ENCODE measurements at places on chromosomes 3 and 15.

DNA sequence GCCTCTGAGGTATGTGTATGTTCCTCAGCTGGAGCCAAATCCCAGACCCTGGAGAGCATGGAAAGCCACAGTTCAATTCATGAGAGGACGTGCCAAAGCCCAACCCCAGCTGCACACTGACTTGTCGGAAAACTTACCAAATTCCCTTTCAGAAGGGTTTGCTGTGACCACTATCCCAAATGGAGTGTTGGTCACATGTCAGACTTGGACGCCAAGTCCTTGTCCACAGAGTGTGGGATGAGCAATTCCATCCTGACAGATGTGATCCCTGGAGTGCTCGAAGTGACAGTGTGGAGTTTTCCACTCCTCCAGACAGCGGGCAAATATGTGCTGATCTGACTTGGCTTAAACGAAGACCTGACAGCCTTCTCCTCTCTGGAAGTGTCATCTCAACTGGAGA lies 71.2 kb downstream of the RORA start:
- DNase-seq: no peak

GRCh38 chr15:52672661-52673060 lies 6.5 kb downstream of the ATOSA start:
- no peak for DNase-seq

DNA sequence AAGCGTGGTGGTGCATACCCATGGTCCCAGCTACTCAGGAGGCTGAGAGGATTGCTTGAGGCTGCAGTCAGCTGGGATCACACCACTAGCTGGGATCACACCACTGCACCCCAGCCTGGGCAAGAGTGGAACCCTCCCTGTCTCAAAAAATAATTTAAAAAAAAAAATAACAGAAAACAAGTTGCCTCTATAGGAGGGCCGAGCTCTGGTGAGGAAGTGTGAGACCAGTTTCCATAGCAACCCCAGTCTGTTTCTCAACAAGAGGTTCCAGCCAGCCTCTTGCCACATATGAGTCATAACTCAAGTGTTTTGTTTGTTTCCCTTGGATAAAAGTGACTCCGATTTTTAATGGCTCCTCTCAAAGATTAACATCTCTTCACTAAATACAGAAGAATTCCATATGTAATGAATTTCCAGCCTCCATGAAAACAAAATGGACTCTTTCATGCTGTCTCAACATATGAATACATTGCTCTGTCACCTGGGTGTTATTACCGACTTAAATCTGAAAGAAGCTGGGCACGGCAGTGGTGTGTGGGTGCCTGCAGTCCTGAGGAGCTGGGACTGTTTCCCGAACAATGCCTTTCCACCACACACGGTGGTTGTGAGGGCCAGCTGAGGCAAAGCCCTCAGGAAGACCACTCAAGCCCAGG lies 19.7 kb downstream of the TMEM43 start:
- peak; percentile 98 for DNase-seq

DNA sequence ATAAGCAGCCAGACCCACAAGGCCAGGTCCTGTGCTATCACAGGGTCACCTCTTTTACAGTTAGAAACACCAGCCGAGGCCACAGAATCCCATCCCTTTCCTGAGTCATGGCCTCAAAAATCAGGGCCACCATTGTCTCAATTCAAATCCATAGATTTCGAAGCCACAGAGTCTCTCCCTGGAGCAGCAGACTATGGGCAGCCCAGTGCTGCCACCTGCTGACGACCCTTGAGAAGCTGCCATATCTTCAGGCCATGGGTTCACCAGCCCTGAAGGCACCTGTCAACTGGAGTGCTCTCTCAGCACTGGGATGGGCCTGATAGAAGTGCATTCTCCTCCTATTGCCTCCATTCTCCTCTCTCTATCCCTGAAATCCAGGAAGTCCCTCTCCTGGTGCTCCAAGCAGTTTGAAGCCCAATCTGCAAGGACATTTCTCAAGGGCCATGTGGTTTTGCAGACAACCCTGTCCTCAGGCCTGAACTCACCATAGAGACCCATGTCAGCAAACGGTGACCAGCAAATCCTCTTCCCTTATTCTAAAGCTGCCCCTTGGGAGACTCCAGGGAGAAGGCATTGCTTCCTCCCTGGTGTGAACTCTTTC lies 39.6 kb downstream of the TGM4 start:
- DNase-seq: peak; percentile 43

DNA sequence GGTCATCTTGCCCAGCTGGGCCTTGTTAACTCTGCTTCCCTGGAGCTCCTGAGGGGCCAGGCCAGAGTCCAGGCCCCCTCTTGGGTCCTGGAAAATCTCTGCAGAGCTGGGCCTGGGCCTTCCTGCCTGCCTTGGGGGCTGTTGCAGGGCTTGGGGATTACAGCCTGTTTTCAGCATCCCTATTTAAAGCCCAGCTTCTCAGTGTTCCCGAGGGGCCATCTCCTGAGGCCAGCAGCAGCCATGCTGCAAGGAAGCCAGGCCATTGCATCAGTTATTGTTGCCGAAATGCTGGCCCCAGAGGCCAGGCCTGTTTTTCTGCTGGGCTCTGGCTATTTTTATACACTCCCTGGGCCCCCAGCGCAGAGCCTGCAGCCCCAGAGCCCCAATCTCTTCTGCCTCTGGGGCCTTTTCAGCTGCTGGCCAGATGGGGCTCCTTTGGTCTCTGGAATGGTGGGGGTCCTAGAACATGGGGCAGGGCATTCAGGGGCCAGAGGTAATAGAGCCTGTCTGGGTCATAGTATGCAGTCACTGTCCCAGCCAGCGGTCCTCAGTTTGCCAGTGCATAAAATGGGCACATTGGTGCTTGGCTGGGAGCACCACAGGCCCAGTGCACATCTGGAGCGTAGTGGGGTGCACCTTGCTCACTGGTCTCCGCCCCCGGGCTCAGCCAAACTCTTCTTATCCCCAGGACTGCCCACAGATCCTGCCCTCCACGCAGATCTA lies 28.5 kb downstream of the PLXNA1 start:
- DNase-seq: no peak

DNA sequence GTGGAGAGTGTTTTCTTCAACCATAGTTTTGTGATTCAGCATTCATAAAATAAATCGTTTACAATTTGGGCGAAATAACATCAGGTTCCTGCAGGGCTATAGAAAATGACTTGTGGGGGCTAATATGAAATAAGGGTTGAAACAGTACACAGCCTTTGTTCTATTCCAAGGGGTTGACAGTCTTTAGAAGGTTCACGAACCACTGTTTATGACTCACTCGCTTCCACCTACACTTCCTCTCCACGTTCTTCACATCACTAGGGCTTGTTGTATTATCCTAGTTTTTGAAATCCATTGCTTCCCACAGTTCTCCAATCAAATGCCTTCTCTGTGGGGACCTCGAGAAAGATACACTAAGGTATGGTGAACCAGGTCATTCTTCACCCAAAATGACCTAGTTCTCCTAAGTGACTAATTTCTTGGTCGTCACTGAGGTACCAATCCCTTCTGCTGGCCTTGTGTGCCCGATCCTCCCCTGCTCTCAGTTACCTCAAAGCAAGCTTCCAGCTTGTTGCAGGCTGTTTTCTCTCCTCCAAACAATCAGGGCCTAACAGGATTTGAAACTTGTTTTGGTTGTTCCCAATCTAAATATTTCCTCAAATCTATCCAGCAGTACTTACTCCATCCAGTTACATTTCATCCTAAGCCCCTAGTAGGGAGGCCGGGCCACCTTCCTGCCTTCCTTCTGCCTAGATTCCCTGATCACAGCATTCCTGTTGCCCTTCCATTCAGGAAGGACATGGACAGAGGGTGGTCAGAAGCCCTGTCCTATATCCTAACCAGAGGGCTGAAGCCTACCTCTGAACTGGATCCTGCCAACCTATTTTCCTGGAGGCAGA lies 23.1 kb upstream of the TBL1XR1 start:
- no peak for DNase-seq

- no peak for DNase-seq
These were observed 4.0 kb downstream of the OR5H14 start for GRCh38 chr3:98151241-98151640.

DNA sequence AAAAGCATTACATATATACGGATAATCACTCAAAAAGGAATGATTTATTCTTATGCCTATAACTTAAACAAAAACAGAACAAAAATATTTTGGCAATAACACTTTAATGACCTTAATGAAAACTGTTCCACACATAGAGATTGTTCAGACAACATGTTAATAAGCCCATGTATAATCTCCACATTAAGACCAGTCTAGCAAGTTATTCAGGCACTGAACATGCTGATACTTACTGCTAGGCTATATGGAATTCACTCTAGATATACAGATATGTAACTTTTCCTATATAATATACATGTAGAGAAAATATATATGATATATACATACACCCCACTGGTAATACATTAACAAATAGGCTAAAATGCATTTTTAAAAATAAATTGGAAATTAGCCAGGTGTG lies 43.8 kb upstream of the USP50 start:
- DNase-seq: no peak

DNA sequence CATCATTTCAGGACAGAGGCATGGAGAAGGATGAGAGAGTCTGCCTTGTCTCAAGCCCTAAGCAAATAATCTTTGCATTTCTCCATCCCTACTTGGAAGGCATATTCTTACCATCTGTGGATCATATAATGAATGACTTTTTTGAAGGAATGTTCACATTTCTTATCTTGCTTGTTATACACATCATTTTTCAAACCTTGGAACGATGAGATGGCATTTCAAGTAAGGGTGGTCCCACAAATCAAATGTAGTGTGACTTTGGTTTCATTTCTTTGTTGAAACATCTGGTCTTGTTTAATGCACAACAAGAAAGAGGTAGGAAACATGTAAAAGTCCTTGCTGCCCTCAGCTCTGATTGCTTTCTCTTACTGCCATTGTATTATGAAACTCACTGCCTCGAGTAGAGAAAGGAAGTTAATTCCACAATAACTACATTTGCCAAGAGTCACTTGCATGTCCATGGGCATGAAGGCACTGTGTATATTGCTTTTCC lies 32.1 kb downstream of the RBMS3 start:
- DNase-seq: no peak

GRCh38 chr3:59920822-59921221 lies 871.0 kb upstream of the CFAP20DC start:
- DNase-seq: no peak

DNA sequence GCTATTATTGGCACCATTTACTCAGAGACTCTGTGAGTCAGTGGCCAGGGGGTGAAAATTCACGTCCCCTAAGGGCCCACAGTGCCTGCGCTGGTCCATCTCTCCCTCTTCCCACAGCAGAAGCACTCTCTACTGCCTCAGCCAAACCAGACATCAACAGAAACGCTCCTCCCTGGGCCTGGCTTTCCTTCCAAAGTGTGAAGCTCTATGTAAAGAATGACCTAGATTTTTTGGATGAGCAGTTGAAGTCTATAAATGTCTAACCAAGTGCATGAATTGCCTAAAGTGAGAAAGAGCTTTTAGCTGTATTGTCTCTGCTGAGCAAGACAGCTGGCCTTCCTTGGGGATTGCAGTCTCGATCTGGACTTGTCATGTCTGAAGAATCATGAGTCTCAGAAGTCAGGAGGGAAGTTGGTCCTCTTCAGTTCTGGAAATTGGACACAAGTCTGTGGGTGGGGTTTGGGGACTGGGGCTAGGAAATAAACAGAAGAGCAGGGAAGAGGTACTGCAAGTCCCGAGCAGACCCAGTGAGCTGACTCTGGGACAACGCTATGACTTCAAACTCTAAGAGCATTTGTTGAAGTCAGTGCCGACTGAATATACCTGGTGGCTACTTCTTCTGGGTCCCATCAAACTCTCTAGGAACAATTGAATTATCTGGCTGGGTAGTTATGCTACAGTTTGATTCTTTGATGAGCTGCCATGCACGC lies 29.0 kb downstream of the RASGRP1 start:
- DNase-seq: no peak

DNA sequence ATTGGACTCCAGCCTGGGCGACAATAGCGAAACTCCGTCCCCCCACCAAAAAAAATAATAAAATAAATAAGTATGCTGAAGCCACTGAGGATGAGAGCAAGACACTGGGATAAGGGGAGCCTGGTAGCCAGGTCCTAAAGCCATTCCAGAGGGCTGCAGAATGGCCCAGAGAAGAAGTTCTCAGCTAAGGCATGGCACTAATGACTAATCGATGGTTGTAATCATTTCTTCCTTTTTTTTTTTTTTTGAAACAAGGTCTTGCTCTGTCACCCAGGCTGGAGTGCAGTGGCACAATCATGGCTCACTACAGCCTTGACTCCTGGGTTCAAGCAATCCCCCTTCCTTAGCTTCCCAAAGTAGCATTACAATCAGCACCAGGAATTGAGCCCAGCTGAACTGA lies 25.6 kb upstream of the ZNF774 start:
- no peak for DNase-seq

DNA sequence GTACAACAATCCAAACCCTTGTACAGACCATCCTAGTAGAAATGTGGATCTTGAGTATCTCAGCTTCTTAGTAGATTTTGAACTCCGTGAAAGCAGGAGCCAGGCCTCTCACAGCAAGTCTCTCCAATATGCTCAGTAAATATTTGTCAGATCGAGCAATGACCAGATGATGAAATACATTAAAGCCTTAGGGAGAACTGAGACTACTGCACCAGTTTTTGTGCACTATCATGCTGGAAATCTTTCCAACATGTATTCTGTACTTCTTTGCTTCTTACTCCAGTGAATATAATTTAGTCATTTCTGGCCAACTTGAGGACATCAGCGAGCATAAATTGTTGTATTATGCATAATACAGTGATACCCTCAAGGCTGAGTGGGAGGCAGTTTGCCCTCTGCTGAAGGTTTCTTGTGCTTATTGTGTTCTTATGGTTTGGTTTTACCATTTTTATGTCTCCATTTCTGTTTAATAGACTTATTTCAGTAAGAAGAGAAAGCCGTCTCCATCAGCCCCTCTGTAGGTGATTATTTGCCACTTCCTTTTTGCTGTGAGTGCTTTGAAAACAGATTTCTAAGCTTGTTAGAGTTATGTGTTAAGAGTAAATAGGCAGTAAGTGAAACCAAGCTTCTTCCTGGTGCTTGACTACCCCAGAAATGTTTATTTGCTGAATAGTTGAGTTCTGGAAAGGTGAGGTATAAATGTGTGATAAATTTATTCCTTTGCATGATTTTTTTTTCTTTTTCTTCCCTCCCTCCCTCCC lies 147.1 kb downstream of the PGPEP1L start:
- DNase-seq: peak; percentile 76

GRCh38 chr3:137222736-137223225 lies 265.0 kb downstream of the IL20RB start:
- no peak for DNase-seq

DNA sequence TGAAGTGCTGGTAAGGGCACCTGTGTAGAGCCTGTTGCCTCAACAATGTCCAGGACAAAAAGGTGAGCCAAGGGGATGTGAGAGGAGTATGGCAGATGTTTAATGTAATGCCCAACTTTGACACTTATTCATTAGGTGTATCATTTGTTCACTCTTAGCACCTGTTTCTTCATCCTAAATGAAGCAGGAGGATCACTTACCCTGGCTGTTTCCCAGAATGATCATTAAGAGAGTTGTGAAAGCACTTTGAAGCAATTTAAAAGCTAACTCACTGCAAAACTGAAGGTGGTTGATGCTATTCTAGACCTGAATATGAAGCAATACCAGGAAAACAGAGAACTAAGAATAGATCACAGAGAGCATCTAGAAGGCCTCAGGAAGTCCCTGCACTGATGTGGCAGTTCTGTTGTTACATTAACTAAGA lies 3.4 kb upstream of the HHLA2 start:
- no peak for DNase-seq

- no peak for DNase-seq
These were observed 63.5 kb upstream of the SLITRK3 start for GRCh38 chr3:165259541-165260193.
